NCI-H146 (cell line): ENCODE measurements at places on chromosomes 6 and 20.
A peak's percentile ranks its signal among the peaks of the same experiment; 100 is the strongest.

DNA sequence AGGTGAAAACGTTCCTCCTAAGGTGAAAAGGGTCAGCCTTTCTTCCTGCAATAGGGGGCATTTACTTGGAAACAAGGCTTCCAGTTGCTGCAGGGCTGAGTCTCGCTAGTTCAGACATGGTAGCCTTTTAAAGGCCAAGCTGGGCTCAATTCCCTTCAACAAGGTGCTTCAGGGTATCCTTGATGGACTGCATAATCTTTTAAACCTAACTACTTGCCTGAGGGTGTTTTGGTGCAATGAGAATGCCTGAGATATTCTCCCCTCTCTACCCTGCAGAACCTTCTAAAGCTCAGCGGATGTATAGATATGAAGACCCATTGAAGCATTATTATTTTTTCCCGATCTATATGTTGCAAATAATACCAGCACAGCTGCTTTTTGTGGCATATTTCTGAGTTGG, 416.1 kb downstream of the QKI start:
- DNase-seq: no peak

- no peak for DNase-seq
Observed at GRCh38 chr6:69933239-69933638, 66.9 kb downstream of the COL19A1 start.

- DNase-seq: peak; percentile 14
Observed at GRCh38 chr20:55086421-55086820, 611.0 kb downstream of the DOK5 start.

DNA sequence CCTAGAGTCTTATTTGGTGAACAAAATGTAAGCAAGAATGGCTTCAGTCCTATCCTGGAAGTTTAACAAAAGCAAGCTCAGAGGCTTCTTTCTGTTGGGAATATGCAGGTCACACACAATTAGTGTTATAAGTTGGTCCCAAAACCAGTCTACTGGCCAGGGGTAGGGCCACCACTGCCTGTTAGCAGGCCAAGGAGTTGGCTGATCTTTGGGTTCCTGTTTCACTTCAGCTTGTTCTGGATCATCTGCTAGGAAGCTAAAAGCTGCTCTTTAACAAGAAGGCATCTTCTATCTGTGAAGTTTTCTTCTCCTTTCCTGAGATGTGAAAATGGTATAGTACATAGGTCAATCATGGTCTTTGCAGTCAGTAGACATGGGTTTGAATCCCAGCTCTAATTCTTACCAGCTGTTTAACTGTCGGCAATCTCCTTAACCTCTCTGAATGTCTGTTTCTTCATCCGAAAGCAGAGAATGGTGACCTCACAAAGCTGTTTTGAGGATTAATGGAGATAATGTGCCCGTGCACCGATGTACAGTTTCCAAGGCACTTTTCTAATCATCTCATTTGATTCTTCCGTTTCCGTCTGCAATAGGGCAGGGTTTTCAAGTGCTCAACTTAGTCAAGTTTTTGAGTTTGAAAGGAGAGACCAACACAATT, 271.2 kb upstream of the TAB2 start:
- DNase-seq: no peak

DNA sequence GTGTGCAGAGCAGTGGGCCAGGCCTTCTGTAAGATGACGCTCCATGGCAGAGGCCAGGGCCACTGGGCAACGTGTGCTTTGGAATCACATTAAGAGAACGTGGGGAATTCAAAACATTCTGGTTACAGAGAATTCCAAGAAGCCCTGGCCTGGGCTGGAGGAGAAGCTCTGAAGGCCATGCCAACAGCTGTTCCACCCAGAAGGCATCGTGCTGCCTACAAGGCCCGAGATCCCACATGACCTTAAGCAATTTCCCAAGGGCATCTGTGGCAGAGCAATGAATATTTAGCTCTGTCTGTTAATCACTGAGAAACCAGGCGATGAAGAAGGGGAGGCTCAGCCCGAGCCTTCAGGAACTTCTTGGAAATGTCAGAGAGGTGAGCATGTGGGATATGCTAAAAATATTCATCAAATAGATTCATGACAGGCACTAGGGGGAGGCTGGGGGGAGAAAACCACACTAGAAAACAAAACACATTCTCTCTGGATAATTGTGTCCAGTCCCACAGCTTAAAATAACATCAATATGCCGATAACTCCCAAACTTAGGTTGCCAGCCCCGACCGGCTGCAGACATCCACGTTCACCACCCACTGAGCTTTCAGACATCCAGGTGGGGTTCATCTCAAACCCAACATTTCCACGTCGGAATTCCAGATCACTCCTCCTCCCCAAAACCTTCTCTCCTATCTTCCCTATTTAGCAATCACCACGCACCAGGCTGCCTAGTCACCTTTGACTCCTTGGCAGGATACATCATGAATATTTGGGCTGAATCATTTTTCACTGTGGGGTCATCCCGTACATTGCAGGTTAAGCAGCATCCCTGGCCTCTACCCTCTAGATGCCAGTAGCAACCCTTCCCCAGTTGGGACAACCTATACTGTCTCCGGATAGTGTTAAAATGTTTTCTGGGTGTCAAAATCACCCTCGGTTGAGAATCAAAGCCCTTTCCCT, 6.6 kb downstream of the SULF2 start:
- no peak for DNase-seq
